AG04449 (cell line): ENCODE measurements at places on chromosomes 1 and 21.

DNA sequence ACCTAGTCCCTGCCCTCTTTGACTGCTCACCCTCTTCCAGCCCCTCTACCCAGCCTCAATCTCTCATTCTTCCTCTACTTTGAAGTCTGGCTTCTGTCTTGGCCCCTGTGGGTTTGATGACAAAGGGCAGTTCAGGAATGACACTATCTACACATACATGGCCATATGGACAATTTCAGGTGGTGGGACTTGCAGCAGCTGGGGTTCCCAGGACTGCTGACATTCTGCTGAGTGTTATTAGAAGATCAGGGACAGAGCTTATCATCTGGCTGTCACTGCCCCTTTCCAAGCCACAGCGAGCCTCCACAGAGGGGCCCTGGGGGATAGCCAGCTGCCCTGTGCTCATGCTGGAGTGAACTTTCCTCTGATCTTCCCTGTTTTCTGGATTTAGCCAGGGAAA, 97.4 kb upstream of the IPO9 start:
- DNase-seq = no peak

DNA sequence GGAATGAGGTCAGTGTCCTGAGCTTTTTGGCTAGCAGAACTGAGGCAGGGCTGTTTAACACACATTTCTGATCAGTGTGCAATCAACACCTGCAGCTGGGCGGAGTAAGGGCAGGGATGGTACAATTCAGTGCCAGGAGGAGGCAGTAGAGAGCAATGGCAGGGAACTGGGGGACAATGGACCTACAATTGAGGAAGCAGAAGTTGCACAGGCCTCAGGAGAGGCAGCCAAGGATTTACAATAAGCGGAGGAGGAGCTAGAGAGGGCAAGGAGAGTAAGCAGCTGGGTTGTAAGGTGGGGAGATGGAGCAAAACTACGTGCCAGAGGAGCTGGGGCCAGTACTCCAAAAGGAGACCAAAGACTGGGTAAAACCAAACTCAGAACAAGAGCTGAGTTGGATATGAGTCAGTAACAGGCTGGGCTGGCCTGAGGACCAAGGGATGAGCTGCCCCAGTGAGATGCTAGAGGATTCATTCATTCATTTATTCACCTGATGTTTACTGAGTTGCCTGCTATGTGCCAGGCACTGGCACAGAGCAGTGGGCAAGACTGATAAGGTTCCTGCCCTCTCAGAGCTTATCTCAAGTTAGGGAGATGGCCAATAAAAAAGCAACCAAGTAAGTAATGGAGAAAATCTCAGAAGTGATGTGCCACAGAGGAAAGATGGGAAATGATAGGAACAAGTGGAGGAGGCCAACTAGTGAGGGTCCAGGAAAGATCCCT, 10.4 kb upstream of the GALE start:
- DNase-seq = no peak

DNA sequence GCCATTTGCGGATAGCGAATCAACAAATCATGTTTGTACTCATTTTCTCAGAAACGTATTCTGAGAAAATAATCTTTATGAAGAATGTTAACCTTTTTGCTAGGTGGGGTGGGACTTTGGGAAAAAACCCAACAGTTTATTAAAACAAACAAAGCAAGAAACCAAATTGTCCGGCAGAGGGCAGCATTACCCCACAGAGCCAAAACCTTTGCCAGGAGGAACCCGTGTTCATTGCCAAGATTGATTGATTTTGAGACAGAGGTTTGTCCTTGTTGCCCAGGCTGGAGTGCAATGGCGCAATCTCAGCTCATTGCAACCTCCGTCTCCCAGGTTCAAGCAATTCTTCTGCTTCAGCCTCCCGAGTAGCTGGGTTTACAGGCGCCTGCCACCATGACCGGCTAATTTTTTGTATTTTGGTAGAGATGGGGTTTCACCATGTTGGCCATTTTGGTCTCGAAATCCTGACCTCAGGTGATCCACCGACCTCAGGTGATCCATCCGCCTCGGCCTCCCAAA, 70.8 kb upstream of the RHOU start:
- no peak for DNase-seq

DNA sequence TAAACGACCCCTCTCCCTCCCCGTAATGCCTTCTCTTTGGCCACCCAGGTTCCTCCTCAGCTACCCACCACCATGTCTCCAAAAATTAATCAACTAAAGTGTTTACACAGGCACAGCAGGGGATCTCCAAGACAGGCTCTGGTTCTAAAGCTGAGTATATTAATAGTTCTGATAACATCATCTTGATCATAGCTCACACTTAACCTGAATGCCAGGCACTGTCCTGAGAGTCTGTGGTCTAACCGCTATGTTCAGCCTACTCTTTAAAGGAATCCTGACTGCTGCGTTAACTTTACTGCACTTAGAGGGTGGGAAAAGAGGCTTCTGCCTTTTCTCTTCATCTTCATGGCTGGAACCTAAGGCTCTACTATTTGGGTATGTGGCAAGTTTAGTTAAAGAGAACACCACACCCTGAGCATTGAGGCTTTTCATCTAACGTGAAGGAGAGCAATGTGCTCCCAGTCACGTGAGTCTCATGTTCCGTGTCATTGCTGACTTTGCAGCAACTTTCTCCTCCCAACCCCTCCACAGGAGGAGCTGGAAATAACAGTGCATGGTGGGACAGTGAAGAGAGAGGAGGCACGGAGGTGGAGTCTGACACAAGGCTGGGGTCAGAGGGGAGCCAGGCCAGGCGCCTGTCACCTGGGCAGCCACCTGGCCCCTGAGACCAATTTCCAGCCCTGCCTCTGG, 86.4 kb downstream of the FAM78B start:
- DNase-seq = no peak

DNA sequence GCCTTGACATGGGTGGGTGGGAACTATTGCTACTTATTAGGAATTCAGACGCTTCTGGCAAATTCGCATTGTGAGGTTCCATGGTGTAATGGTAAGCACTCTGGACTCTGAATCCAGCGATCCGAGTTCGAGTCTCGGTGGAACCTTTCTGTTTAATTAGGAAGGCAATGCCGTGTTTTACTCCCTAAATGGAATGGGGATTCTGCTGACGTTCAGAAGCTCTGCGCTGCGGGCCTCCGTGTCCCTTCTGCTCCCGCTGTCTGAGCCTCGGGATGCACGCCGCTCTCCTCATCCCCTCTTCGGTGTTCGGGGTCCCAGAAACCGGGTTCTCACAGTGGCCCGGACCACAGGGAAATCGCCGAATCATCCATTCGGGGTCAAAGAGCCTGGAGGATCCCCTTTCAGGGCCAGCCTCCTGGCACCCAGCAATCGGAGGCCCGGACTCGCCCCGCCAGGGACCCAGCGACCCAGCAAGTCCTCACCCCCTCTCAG, 280.3 kb downstream of the FAM72C start:
- DNase-seq = no peak

DNA sequence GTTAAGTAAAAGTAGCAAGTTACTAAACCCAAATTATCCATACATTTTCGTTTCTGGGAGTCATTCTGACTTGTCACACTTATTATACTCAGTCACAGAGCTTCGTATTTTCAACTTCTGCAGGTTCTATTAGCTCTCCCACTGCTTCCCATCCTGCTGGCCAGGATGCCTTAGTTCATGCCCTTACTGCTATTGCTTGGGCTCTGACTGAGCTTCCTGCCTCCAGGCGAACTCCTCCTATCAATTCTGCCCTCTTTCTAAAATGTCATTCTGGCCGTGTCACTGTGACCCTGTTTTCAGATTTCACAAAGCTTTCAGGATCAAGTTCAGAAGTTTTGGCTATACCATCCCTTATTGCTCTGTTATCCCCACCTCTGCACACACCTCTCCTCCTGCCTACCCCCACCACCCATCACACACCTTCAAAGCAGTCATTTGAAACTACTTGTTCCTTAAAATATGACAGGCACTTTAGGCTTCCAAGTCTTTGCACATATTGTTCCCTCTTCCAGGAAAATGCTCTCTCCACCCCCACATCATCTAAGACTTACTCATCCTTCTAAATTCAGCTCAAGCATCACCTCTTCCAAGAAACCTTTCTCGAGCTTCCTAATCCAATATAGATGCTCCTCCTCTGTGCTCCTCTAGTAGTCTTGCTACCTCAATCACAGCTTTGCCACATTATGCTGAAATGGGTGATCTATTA, 278.0 kb downstream of the BRINP2 start:
- no peak for DNase-seq

DNA sequence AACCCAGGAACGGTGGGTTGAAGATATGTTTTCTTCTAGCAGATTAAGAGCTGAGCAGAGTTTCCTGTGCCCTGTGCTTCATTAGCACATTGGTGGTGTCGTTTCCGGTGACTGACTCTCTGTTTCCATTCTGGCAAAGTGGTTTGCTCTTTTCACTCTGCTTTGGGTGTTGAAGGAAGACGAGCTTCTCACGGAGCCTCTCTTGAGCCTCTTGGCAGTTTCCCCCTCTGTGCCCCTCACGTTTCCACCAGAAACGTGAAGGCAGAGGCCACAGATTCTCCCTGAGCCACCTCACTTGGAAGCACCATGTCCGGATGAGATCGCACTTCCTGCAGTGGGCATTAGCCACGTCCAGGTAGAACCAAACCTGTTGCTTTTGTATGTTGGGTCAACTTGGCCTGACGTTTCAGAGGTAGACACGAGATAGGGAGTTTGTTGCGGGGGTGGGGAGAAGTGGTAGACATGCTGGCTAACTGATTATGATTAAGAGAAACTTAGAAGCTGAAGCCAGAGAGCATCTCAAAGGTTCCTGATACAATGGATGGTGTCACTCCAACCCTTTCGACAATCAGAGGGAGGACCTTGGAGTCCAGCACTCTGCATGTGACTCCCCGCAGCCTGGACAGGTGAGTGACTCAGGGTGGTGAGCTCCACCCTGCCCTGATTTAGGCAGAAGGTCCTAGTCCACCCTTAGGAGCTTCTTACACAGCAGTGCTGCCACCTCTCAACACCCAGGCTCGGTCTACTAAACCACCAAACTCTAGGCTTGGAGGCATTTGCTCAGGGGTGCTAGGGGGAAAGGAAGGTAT, at the start of gene LAX1:
TSS of gene LAX1 (plus strand) at position 155 of the 809 bp plus-strand sequence. CDS start at position 538, 383 bp downstream.
- no peak for DNase-seq

- no peak for DNase-seq
Measured at GRCh38 chr1:192547501-192547900, 28.1 kb upstream of the RGS1 start.

- no peak for DNase-seq
Measured at GRCh38 chr1:65421351-65422025, 1.0 kb downstream of the LEPR start.
